ENCODE measurements at places on chromosomes 11 and 22.

GRCh38 chr11:69963533-69964246, 114.4 kb upstream of the ANO1 start:
- no peak for DNase-seq

DNA sequence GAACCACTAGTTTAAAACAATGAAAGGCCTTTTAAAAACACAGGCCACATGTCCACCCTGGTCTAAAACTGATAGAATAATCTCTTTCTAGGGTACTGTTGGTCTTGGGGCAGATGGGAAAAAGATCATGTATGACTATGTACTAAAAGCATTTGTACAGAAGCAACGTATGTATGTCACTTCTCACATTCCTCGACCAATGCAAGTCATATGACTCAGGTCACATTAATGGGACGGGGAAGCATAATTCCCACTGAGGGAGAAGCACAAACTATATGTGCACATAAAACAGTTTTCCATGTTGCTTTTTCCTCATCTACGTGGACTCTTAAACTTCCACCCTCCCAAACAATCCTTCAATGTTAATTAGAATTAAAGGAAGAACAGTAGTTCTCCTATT, 32.2 kb upstream of the GAB2 start:
- no peak for DNase-seq

GRCh38 chr11:76322540-76322939, 58.4 kb downstream of the THAP12 start:
- no peak for DNase-seq

DNA sequence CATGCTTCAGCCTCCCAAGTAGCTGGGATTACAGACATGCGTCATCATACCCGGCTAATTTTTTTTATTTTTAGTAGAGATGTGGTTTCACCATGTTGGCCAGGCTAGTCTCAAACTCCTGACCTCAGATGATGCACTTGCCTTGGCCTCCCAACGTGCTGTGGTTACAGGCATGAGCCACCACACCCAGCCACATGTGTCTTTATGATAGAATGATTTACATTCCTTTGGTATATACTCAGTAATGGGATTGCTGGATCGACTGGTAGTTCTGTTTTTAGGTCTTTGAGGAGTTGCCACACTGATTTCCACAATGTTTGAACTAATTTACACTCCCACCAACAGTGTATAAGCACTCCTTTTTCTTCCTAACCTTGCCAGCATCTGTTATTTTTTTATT, 276.2 kb downstream of the METTL15 start:
- DNase-seq: no peak

DNA sequence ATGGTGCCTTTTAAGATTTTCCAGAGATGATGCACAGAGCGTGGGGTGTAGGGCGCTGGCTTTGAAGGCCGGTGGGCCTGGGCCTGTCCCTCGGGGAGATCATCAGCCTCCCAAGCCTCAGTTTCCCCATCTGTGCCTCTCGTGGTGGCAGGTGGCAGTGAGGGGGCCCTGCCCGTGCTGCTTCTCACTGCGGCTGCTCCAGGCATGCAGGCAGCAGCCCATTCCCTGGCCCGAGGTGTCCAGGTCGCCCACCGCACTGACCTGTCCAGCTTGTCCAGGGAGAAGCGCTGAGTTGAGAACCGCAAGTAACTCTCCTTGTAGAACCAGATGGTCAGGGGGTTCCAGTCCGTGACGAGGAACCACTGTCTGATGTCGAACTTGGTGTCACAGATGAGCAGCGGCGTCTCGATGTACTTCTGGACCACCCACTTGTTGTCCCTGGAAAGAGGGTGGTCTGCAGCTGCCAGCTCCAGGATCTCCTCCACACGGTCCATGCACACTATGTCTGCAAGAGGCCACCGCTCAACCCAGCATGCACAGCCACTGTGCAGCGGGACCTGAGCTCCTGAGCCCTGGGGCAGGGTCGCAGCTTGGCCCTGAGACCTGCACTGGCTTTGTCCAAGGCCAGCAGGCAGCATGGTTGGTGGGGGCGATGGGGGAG, 20.5 kb upstream of the IL17REL start:
- DNase-seq: no peak

DNA sequence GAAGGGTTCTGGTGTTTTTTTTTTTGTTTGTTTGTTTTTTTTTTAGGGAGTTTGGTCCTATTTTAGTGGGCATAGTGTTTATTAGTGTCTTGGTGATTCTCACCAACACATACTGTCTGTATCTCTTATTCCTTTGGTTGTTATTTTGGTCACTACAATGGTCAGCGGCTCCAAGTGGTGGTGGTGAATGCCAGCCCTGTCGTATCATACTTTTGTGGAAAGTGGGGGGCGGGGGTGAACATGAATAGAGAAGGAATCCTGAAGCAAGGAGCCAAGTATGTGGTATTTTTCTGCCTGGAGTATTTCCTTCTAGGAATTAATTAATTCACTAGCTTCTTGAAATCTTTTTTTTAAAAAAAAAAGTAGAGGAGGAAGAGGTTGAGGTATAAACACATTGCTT, 79.6 kb downstream of the GRK3 start:
- DNase-seq: peak; percentile 44

- DNase-seq: no peak
These were observed 723.0 kb downstream of the KCNA4 start for GRCh38 chr11:29293825-29294224.

DNA sequence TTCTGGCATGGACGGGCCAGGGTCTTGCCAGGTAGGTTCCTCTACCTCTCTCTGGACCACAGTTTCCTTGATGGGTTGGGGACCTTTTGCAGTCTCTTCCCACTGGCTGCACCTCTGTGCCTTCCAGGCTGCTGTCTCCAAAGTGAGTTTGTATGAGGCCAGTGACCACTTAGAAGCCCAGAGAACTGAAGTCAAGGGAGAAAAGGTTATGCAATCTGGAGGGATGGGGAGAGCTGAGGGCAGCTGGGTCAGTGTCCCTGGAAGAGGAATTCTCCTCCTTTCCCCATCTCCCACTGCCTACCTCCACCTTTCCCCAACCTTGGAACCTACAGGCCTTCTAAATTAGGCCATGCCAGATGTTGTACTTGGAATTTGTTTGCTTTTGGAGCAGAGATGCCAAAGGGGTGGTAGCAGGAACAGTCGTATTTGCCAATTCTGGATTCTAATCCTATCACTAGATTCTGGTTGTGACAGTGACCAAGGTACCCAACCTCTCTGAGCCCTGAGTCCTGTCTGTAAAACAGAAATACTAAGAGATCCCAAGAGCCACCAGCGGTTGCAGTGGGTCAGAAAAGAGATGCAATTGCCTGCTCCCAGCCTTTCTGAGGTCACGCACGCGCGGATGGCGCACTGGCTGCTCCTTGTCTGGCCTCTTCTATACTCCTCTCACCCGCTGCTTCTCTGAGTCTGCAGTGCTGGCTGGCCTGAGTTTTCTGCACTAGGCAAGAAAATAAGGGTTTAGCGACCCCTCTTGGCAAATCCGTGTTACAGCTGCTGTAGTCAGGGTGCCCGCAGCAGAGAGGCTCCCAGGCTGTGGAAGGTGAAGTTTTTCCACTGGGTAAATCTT, 10.7 kb upstream of the ACCSL start:
- peak; percentile 81 for DNase-seq

GRCh38 chr11:16406226-16406625, 49.9 kb upstream of the SOX6 start:
- no peak for DNase-seq

- DNase-seq: peak; percentile 78
These were observed 55.3 kb downstream of the NFAM1 start for GRCh38 chr22:42376711-42377554.

Measured in left ventricle myocardium inferior (tissue), 1 donor.